ENCODE measurements at places on chromosomes 4 and X. TPM values are rescaled to one million over a fixed set of nuclear protein-coding genes. Genes with fewer than 3 reads are reported as not detected.

DNA sequence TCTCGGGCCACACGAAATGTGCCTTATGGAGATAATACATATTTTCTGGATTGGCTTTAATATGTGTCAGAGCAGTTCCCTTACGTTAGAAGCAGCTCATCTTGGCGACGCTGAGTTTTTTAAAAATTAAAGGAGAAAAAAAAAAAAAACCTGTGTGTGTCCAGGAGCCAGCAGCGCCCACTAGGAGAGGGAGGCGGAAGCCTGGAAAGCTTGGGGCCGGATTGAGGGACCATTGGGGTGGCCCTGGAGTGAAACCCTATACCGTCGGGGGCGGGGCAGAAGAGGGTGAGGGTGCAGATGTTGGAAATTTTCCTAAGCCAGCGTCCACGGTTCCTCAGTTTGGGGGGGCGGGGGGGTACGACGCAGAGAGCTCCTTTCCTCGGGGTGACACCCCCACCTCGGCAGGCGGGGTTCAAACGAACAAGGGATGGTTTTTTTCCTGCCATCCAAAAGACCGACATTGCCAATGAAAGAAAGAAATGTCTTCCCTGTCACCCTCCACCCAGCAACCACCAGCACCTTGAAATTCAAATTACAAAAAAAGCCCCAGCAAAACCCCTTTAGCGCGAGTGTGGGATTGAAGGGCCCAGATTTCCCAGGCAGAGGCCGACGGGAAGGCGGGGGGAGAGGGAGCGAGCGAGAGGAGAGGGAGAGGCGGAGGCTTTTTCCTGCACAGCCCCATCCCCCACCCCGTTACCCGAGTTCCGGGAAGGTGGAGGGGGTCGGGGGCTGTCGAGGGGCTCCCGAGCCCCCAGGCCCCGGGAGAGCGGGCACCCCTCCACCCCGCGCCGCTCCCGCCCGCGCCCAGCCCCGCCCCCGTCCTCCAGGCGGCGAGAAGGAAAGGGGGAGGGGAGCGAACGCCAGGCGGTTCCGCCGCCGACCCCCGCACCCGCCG is 859 bp downstream of the SMARCA1 start:
- H3K27me3 ChIP-seq, result no peaks in the 10 kb centered on the region
- no peaks in the 10 kb centered on the region for H3K36me3 ChIP-seq
- H3K4me1 ChIP-seq, result no peaks in the 10 kb centered on the region

DNA sequence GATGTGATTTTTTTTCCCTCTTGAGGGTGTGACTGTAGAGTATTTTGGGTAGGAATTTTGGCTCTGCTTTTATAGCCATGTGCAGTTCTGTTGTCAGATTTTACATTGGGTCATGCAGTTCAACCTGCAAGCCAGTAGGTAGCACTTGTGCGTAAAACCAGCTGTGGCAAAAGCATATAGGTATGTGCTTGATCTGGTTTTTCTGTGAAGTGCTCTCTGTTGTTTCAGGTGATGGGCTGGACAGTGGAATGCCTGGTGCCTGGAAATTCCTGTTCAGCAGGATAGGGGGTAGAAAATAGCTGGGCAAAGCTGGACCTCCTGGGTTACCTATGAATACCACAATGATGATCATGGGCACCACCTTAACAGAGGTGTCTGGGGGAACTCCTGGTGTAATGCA is 584.2 kb upstream of the PCDH10 start:
- H3K4me3 ChIP-seq, result no peak overlapping the region
- no peaks in the 10 kb centered on the region for H3K4me1 ChIP-seq
- no peaks in the 10 kb centered on the region for H3K27me3 ChIP-seq
- no peak for DNase-seq

GRCh38 chrX:22203186-22203585 is 69.5 kb upstream of the CBLL2 start:
- no peaks in the 10 kb centered on the region for H3K4me1 ChIP-seq
- no peaks in the 10 kb centered on the region for H3K36me3 ChIP-seq
- DNase-seq, result no peak
- H3K4me3 ChIP-seq, result no peak overlapping the region
- H3K27me3 ChIP-seq, result peaks cover 8% of the 10 kb centered on the region
- no peak overlapping the region for H3K27ac ChIP-seq

DNA sequence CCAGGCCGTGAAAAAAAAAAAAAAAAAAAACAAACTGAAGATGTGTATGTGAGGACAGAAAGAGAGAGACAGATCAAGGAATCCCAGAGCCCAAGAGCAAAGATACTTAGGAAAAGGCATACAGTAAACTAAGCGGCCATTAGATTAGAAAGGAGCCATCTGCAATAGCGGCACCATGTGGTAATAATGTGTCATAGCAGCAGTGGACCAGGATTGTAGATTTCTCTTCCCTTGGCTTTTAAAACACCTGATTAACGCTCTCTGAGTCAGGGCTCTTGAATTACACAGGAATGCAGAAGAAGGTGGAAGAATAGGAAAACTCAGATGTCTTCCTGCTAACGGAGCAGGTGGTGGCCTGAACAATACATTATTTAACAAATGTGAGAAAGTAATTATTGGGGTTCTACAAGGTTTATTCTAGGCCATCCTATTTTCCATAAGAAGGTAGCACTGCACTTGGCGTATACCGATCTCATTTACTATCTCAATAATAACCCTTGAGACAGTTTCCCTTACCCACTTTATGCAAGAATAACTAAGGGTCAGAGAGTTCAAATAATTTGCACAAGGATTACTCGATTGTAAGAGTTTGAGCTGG is 182.7 kb downstream of the KCNIP4 start:
- H3K36me3 ChIP-seq, result no peaks in the 10 kb centered on the region
- no peaks in the 10 kb centered on the region for H3K27me3 ChIP-seq
- no peak overlapping the region for H3K4me3 ChIP-seq
- peak; percentile 41 for DNase-seq
- no peaks in the 10 kb centered on the region for H3K4me1 ChIP-seq

GRCh38 chr4:10619855-10620254 is 64.7 kb downstream of the CLNK start:
- no peak for DNase-seq
- H3K27me3 ChIP-seq, result no peaks in the 10 kb centered on the region
- no peak overlapping the region for H3K27ac ChIP-seq
- no peak overlapping the region for H3K4me3 ChIP-seq
- H3K4me1 ChIP-seq, result peaks cover 3% of the 10 kb centered on the region

DNA sequence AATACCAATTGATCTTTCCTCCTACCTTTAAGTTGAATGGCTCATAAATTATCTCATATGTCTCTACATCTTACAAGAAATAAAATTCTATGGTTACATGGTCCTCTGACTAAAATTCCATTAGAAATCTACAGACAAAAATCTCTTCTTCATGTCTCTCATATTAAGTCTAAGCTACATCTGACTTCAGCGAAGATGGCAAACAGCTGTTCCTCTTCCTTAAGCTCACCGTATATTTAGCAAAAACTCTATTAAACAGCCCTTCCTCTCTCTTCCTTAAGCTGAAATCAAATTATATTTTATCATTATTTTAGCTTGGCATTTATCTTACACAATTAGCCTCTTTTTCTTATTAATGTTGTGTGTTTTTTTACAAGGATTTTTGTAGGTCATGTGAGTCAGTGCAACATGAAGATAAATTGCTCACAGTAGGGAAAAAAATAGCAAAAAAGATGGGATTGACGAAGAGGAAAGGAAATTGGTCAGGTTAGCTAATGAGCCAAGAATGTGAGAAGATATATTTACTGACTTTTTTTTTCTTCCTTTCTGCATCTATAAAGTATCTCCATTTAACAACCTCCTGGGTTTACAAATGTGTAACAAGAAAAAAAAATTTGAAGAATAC is 2412.8 kb downstream of the ARAP2 start:
- H3K4me3 ChIP-seq, result no peak overlapping the region
- no peaks in the 10 kb centered on the region for H3K36me3 ChIP-seq

GRCh38 chr4:128468123-128468989 is 180.7 kb upstream of the PGRMC2 start:
- peaks cover 14% of the 10 kb centered on the region for H3K4me1 ChIP-seq
- H3K36me3 ChIP-seq, result no peaks in the 10 kb centered on the region
- H3K27ac ChIP-seq, result no peak overlapping the region
- peak; percentile 81 for DNase-seq
- H3K27me3 ChIP-seq, result no peaks in the 10 kb centered on the region

- H3K27ac ChIP-seq, result no peak overlapping the region
- no peak for DNase-seq
- no peak overlapping the region for H3K4me3 ChIP-seq
- no peaks in the 10 kb centered on the region for H3K27me3 ChIP-seq
- no peaks in the 10 kb centered on the region for H3K4me1 ChIP-seq
These were observed 355.0 kb upstream of the GATB start for GRCh38 chr4:152115794-152116193.

DNA sequence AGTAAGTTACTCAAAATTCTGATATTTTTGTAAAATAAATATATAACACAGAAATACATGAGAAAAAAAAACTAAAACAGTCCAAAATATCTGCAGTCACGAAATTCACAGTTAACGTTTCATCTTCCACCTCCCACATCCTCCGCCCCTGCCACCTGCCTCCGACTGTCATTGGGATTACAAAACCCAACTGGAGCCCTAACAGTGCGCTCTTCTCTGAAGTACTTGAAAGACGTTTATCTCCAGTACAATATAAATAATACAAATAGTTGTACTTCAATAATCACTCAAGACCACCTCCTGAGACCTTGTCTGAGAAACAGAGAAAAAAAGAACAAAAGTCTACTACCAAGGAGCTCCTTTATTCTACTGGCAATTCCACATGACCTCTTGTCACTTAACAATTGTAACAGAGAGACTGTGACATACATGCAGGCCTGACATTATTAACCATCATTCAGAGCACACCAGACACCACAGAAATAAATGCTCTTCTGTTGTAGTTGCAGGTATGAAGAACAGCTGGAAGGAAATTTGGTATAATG is 280.6 kb downstream of the PPP3CA start:
- H3K27ac ChIP-seq, result no peak overlapping the region
- no peak for DNase-seq
- H3K4me1 ChIP-seq, result no peaks in the 10 kb centered on the region
- H3K4me3 ChIP-seq, result no peak overlapping the region

GRCh38 chrX:123983240-123983639 is 21.7 kb downstream of the STAG2 start:
- no peak overlapping the region for H3K27ac ChIP-seq
- no peak overlapping the region for H3K4me3 ChIP-seq
- no peak for DNase-seq
- H3K4me1 ChIP-seq, result peaks cover 2% of the 10 kb centered on the region

- H3K4me3 ChIP-seq, result no peak overlapping the region
- no peaks in the 10 kb centered on the region for H3K27me3 ChIP-seq
- H3K4me1 ChIP-seq, result peaks cover 4% of the 10 kb centered on the region
- no peaks in the 10 kb centered on the region for H3K36me3 ChIP-seq
- no peak for DNase-seq
These were observed 43.4 kb downstream of the GABRB1 start for GRCh38 chr4:47074816-47075215.

Gene NPY2R
- total RNA-seq, result not detected

Gene POF1B
- 1.6 TPM for total RNA-seq

Gene TGIF2LX
- total RNA-seq, result not detected

Gene SPOCK3
- total RNA-seq, result 0.88 TPM

Gene C4orf51
- not detected for total RNA-seq

Gene HTN3
- total RNA-seq, result not detected

Gene INPP4B
- 8.1 TPM for total RNA-seq

Gene SERTM2
- not detected for total RNA-seq
